SW480 (cell line): ENCODE measurements at places on chromosomes 4 and X.

DNA sequence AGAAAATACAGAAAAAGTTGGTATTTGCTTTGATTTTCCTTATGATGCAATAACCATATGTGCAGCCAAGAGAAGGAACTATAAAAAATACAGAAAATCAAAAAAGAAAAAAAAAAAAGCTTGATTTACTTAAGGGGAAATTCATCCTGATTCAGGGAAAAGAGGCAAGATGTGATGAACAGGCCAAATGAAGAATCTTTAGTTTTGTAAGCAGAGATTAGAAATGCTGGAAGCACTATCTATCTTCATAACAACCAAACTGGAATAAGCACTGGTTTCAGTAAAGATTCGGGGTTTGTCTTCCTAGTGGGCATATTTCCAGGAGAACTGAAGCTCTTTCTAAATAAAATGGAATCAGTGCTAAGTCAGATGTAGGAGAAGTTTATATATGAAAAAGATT, 82.9 kb upstream of the KCNIP4 start:
- DNase-seq = no peak

DNA sequence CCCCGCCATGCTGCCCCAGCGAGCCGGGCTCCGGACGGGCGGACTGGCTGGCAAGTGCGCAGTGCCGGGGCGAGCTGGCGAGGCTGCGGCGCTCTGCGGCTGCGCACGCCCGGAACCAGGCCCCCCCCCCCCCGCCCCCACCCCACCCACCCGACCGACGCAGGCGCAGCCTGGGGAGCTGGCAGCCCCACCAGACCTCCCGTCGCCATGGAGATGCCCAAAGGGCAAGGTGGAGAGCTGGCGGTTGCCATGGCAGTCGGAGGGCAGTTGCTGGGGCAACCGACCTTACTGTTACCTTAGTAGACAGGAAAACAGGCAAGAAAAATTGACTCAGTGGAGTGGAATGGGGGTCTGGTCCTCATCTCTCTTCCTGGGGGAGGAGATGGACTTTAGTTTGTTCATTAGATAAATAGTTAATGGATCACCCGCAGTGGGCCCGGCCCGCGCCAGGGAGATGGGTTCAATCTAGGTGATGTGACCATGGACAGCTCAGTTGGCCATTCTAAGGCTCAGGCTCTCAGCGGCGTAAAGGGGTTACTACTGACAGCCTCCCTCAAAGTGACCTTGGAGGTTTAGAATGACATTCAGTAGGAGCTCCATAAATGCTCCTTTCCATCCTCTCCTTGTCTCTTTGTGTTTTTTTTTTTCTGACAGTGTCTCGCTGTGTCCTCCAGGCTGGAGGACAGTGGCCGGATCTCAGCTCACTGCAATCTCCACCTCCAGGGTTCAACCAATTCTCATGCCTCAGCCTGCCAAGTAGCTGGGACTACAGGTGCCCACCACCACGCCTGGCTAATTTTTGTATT, at the start of gene PCSK1N:
Gene PCSK1N (minus strand): TSS at position 87 of the 806 bp plus-strand sequence. CDS start 78 bp downstream, at position 9.
- peak; percentile 65 for DNase-seq

GRCh38 chr4:107826421-107826980, 1.8 kb downstream of the SGMS2 start:
- peak; percentile 5 for DNase-seq

DNA sequence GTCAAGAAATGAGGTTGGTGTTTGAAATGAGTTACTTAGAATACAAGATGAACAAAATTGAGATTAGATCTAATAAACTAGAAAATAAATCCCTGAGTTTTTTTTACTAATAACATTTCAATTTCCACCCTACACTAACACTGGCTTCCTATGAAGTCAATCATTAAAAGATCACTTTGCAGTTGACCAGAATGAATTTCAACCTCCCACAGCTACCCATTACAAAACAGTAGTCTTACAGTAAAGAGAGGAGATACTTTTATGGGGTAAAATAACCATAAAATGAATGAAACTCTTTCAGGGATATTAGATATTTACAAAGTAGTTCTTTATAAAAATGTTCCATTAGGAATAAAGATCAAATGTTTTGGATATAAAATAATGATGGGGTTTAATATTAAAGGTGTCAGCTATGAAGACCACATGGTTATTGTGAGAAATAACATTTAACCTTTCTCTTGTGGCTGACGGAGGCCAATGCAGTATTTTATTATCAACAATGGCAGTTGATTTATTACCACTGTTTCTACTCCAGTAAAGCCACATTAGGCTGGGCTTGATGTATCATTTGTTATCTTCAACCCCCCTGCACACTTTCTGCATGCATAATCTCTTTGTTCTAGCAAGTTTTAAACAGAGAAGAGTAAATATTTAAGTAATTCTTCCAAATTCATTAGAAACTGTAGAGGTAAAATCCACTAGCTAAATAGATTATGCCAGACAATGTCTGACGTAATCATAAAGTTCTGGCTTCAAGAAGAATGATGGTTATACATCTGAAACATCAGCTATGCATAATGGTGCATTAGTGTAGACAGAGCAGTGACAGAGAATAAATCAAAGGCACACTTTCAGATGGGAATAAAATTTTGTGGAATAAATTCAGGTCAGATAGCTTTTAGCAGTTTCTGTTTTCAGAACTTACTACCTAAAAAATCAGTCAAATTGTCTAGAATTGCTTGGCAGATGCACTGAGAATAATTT, 516.6 kb downstream of the PCDH18 start:
- DNase-seq = no peak

GRCh38 chr4:83599183-83599582, 63.3 kb downstream of the GPAT3 start:
- peak; percentile 52 for DNase-seq
